ENCODE measurements at places on chromosomes 11 and 22. TPM values are rescaled to one million over a fixed set of nuclear protein-coding genes. Genes with fewer than 3 reads are reported as not detected.

- no peak for DNase-seq
These were observed 9.7 kb upstream of the LRP5 start for GRCh38 chr11:68302670-68303069.

CCDC34 gene
- 5.6 TPM for total RNA-seq

DNA sequence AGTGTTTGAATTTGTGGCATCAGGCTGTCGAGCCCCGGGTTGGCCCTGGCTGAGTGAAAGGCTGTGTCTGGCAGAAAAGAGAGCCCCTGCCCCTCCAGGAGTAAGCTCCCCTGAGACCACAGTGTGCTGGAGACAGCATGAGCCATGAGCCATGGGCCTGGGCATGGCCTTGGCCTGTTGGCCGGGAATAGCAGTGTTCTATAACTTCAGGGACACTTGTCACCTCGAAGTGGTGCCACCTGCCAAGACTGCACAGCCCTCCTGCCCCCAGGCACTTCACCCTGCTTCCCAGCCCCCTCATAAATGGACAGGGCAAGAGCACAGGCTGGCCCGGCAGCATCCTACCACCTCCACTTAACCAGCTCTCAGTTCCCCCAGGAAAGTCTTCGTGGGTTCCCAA, 20.7 kb upstream of the SUSD2 start:
- DNase-seq, result no peak

DNA sequence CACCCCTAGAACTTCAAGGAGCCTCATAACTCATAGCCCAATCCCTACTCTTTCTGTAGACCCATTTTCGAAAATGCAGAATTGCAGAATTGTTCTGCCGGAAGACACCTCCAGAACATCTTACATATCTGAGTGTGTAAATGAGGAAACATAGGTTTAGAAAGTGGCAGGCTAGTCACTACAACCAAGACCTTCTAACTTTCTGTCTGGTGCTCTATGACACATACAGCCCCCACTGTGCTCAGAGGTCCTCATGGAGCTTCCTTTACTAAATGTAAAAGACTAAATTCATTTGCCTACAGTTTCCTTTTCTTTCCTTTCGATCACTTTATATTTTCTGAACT, 132.1 kb upstream of the DDI1 start:
- no peak for DNase-seq

- DNase-seq, result no peak
These were observed 62.1 kb upstream of the CADM1 start for GRCh38 chr11:115566180-115566764.

APOL3 gene
- 1.2 TPM for total RNA-seq
